ENCODE measurements at places on chromosomes 12 and 14. TPM values are rescaled to one million over a fixed set of nuclear protein-coding genes. Genes with fewer than 3 reads are reported as not detected.
A peak's percentile ranks its signal among the peaks of the same experiment; 100 is the strongest.

The FAM181A gene
- polyA plus RNA-seq, result not detected

The RFX4 gene
- polyA plus RNA-seq, result not detected

The TMEM132D gene
- polyA plus RNA-seq, result not detected

The PEX5 gene
- 11.4 TPM for polyA plus RNA-seq

The OR6C74 gene
- not detected for polyA plus RNA-seq

The RHEBL1 gene
- polyA plus RNA-seq, result 2.2 TPM

The CINP gene
- polyA plus RNA-seq, result 73.3 TPM

DNA sequence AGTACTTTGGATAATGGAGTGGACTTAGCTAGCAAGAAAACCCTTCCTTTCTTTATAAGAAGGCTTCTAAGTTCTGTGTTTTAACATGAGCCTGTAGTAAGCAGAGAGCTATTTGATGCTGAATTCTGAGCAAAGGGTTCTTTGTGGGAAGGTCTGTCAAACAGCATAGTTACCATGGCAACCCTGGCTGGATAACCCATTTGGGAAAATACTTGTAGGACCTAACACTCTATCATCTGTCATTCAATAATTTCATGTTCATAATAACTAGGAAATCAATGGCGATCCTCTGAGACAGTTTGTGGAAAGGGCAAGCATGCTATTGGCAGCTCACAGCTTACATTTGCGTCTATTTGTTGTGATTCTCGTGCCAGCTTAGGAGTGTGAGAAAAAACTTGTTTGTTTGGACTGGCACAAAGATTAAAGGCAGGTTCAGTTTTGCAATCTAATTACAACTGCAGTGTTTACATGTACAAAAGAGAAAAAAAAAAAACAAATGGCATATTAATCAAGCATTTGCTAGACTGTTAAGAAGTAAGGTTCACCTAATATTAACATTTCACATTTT, 219.2 kb downstream of the PDZRN4 start:
- no peak for DNase-seq
- no peak overlapping the region for H3K4me3 ChIP-seq
- H3K27ac ChIP-seq, result no peak overlapping the region
- peaks cover 2% of the 10 kb centered on the region for H3K4me1 ChIP-seq
- H3K36me3 ChIP-seq, result no peaks in the 10 kb centered on the region
- H3K27me3 ChIP-seq, result no peaks in the 10 kb centered on the region

DNA sequence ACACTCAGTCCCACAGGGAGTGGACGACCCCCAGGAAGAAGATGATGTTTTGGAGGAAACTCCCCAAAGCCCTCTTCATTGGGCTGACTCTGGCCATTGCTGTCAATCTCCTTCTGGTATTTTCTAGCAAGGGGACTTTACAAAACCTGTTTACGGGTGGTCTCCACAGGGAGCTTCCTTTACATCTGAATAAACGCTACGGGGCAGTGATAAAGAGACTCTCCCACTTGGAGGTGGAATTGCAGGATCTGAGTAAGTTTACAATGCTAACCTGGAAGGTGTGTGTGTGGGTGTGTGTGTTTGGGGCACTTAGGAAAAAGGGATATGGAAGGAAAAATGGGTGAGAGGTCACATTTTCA, 416 bp downstream of the GALNT8 start:
- peaks cover 5% of the 10 kb centered on the region for H3K27me3 ChIP-seq
- H3K4me1 ChIP-seq, result peaks cover 3% of the 10 kb centered on the region
- no peak overlapping the region for H3K4me3 ChIP-seq
- H3K36me3 ChIP-seq, result no peaks in the 10 kb centered on the region
- H3K27ac ChIP-seq, result no peak overlapping the region

DNA sequence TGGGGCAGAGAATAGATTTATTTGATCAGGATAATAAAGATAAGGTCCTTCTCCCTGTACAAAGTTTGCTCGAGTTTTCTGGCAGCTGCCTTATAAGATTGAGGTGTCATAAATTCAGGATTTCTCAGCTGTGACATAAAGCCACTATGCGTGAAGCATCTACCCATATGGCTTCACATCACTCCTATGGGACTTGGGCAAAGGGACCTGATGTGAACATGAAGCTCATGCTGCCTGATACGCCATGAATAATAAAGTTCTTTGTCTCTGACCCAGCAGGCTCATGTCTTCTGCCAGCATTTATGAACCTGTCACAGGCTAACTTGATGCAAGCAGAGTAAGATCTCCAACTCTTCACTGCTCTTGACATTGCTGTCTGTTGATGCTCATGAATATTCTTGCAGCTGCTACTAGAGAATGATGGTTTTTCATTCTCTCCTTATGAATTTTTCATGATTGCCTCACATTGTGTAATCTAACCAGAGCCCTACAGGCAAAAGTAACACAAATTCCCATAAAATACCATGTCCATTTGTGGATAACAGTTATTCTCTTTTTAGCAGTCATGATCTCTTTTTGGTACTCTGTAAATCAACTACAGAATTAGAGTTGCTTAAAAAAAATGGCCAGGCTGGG, 49.0 kb upstream of the CPNE8 start:
- no peaks in the 10 kb centered on the region for H3K4me1 ChIP-seq
- H3K27me3 ChIP-seq, result no peaks in the 10 kb centered on the region
- no peaks in the 10 kb centered on the region for H3K36me3 ChIP-seq
- no peak overlapping the region for H3K27ac ChIP-seq
- DNase-seq, result no peak

GRCh38 chr12:75289753-75290152, 40.4 kb downstream of the CAPS2 start:
- no peak overlapping the region for H3K27ac ChIP-seq
- H3K36me3 ChIP-seq, result no peaks in the 10 kb centered on the region
- H3K4me1 ChIP-seq, result no peaks in the 10 kb centered on the region

GRCh38 chr12:130335517-130336392, 1.9 kb upstream of the PIWIL1 start:
- no peaks in the 10 kb centered on the region for H3K4me1 ChIP-seq
- no peak overlapping the region for H3K4me3 ChIP-seq
- peak; percentile 46 for DNase-seq
- no peak overlapping the region for H3K27ac ChIP-seq

DNA sequence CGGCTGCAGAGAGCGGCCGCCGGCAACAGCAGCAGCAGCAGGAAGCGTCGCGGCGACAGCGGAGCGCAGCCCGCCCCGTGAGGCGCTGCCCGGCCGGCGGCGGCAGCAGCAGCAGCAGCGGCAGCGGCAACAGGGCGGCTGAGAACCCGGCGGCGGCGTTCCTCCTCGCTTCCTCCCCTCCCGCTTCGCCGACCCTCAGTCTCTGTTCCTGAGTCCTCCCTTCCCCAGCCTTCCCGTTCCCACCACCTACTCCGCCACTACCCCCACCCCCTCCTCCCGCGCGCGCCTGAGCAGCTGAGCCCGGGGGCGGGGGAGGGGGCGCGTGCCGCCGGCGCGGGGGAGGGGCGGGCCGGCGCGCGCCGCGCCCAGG, 310 bp downstream of the BICDL1 start:
- H3K27me3 ChIP-seq, result peaks cover 40% of the 10 kb centered on the region
- peak; percentile 25 for DNase-seq
- no peak overlapping the region for H3K4me3 ChIP-seq

DNA sequence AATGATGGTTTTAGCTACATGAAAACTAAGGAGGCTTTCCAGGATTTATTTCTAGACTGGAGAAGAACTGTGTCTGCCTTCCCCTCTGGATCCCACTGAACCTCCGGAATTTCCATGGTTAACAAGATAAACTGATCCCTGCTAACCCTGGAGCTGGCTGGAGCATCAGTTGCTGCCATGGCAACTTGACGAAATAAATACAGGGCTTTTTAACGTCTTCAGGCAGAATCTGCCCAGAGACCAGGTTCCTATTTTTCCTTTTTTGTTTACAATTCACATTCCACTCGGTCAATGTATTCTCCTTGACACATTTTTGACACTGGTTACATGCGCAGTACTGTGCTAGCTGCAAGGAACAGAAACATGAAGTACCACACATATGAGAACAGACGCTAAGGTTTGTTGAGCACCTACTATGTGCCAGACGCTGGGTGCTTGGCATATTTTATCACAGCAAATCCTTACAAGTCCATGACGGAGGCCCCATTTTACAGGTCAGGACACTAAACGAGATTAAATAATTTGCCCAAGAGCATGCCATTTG, 1.7 kb downstream of the C14orf132 start:
- H3K36me3 ChIP-seq, result no peaks in the 10 kb centered on the region
- peaks cover 8% of the 10 kb centered on the region for H3K4me1 ChIP-seq
- H3K27me3 ChIP-seq, result peaks cover 5% of the 10 kb centered on the region
- no peak overlapping the region for H3K4me3 ChIP-seq
- DNase-seq, result no peak

- no peak overlapping the region for H3K4me3 ChIP-seq
- H3K27me3 ChIP-seq, result no peaks in the 10 kb centered on the region
- no peaks in the 10 kb centered on the region for H3K36me3 ChIP-seq
These were observed 35.7 kb upstream of the ATP2A2 start for GRCh38 chr12:110245369-110245772.

GRCh38 chr12:51972422-51972812, 20.9 kb downstream of the ACVR1B start:
- DNase-seq, result no peak
- H3K4me1 ChIP-seq, result peaks cover 84% of the 10 kb centered on the region
- no peaks in the 10 kb centered on the region for H3K27me3 ChIP-seq
- H3K4me3 ChIP-seq, result no peak overlapping the region

DNA sequence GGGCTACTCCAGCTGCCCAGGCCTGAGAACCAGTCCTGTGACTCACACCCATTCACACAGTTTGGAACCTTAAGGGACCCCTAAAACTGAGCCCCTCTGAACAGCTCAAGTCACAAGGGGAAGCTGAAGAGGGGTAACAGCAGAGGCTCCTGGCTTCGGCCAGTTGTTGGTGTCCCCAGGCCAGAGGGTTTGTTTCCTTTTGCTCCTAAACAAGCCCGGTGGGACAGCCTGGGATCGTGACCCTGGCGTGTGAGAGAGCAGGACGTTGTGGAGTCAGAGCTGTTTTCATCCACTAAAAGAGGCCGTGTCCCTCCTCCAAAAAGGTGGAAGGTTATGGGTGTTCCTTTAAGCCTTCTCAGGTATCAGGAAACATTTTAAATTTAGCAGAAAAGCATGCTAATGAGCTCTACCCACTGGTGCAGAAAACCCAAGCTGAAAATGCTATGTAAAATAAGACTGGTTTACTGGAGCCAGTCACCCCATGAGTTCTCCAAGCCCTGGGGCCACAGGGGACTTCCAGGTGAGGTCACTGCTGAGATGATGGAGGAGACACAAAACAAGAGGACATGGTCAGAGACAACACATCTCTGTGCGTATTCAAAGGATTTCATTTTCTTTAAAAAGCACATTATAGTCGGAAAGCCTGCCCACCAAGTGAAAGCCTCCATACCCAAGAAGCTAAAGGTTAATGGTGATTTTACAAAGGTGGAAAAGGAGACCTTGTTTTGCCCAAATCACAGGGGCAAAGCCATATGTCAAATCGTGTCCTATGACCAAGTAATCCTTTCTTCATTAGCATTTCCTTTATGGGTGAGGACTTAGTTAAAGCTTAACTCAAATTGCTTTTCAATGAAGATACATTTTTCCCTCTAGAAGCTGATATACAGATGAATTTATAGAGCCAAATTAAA, 14.1 kb downstream of the PRKAB1 start:
- no peak overlapping the region for H3K4me3 ChIP-seq
- H3K4me1 ChIP-seq, result no peaks in the 10 kb centered on the region
- H3K27ac ChIP-seq, result no peak overlapping the region
- peaks cover 9% of the 10 kb centered on the region for H3K36me3 ChIP-seq
- no peak for DNase-seq

GRCh38 chr14:92040431-92041051, 682 bp upstream of the TRIP11 start:
- peak; percentile 46 for DNase-seq
- H3K27ac ChIP-seq, result peak overlapping the region; percentile 92
- H3K4me3 ChIP-seq, result peak overlapping the region; percentile 96
- no peaks in the 10 kb centered on the region for H3K27me3 ChIP-seq

DNA sequence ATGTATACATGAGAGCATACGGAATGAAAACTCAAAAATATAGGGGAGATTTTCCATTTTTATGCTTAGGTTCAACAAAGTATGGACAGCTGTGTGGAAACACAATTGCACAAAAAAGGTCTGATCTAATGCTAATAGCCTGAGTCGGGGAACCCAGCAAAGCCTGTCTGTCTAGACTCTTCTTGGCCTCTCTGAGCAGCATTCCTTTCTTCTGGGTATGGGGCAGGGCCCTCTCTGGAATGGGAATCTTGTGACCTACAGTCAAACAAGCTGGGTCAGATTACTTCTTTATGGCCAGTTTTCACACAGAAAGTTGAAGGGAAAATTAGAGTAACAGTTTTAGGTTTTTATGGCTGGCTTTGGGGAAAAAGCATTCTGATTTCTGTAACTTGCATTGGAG, 534.0 kb upstream of the LMO3 start:
- H3K4me3 ChIP-seq, result no peak overlapping the region
- H3K27ac ChIP-seq, result no peak overlapping the region
- no peaks in the 10 kb centered on the region for H3K36me3 ChIP-seq
- DNase-seq, result no peak
- H3K27me3 ChIP-seq, result no peaks in the 10 kb centered on the region
- no peaks in the 10 kb centered on the region for H3K4me1 ChIP-seq

DNA sequence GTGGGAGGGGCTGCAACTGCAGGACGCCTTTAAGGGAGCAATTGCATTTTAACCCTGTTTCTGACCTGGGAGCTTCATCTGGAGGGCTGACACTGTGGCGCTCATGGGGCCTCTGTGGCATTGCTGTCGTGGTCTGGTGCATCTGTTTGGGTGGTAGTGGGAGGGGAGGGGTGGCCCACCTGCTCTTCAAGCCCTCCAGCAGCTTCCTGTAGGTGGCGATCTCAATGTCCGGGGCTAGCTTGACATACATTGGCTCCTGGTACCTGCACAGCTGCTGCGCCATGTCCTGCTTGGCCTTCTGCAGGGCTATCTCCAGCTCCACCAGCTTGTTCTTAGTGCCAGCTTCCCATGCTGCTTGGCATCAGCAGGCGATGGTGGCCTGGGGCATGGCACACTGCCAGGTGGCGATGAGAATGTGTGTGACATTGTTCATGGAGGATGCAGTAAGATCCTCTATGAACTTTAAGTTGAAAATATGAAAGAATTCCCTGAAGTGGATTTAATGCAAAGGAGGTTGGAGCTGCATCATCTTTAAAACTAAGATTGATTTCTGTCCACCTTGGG, 7.7 kb upstream of the KRT82 start:
- H3K4me1 ChIP-seq, result no peaks in the 10 kb centered on the region
- H3K27me3 ChIP-seq, result peaks cover 2% of the 10 kb centered on the region

GRCh38 chr14:93002851-93003298, 79.9 kb downstream of the CHGA start:
- no peaks in the 10 kb centered on the region for H3K27me3 ChIP-seq
- no peak overlapping the region for H3K4me3 ChIP-seq
- H3K4me1 ChIP-seq, result no peaks in the 10 kb centered on the region
- no peak for DNase-seq

DNA sequence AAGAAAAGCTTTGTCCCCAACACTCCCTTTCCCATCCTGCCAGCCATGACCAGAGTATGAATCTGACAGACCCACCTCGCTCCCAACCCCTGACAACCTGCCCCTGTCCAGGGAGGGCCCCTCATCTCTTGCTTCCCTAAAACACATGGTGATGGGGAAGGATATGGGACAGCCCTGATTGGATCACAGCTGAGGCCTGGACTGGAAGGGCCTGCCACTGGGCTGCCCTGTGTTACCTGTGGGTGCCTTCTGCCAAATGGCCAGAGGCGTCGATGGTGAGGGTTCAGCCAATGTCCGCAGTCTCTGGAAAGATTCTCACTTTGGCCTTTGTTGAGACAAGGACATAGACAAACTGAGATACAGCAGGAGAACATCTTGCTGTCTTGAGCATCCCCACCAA, 13.3 kb upstream of the RERG start:
- peaks cover 5% of the 10 kb centered on the region for H3K27me3 ChIP-seq
- no peak overlapping the region for H3K27ac ChIP-seq
- no peak overlapping the region for H3K4me3 ChIP-seq
- H3K36me3 ChIP-seq, result no peaks in the 10 kb centered on the region
- DNase-seq, result no peak
- H3K4me1 ChIP-seq, result no peaks in the 10 kb centered on the region

GRCh38 chr14:70045844-70046535, 142.8 kb downstream of the SLC8A3 start:
- no peaks in the 10 kb centered on the region for H3K36me3 ChIP-seq
- no peaks in the 10 kb centered on the region for H3K4me1 ChIP-seq
- no peak overlapping the region for H3K4me3 ChIP-seq
- peaks cover 3% of the 10 kb centered on the region for H3K27me3 ChIP-seq

All from endothelial cell of umbilical vein (primary cell).